ENCODE measurements at places on chromosomes 12 and 14.
A peak's percentile ranks its signal among the peaks of the same experiment; 100 is the strongest.

GRCh38 chr12:106291342-106291741 is 11.2 kb upstream of the TCP11L2 start:
- DNase-seq: no peak

DNA sequence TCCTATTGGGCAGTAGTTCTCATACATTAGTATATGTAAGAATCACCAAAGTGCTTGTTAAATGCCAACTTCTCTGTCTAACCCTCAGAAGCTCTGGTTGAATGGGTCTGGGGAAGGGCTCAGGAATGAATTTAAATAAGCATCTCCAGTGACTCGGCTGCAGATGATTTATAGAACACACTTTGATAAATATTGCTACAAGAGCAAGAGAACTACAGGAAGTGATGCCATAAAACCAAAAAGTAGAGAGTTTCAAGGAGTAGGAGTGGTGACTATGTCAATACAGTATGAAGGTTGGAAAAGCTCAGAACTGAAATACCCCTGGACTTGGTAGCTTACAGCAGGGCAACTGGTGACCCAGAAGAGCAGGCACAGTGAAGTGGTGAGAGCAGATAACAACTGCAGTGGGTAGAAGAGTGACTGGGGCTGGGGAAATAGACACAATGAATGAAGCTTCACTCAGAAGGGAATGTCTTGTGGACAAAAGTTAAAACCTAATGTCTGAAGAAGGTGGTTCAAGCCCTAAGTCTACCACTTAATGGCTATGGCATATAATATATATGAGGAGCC is 8.0 kb upstream of the PLEKHA5 start:
- no peak for DNase-seq

GRCh38 chr14:89408907-89409700 is 7.9 kb downstream of the FOXN3 start:
- no peak for DNase-seq

DNA sequence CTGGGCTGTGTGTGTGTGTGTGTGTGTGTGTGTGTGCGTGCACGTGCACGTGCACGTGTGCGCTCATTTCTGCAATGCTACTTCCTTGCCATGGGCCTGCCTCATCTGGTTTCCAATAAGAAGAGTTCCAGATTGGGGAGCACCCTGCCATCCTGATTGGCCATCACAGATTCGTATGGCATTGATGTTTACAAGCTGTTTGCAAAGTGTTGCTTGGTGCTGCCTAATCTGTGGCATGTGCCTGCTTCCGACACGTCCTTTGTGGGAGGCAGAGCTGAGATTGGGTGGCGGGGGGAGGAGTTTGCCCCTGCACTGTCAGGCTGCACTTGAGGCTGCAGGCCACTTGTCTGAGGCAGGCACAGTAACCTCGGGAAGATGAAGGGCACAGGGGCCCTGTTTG is 39.2 kb downstream of the SAMD4A start:
- no peak for DNase-seq

GRCh38 chr12:107372229-107372658 is 278.9 kb upstream of the CRY1 start:
- DNase-seq: peak; percentile 41

DNA sequence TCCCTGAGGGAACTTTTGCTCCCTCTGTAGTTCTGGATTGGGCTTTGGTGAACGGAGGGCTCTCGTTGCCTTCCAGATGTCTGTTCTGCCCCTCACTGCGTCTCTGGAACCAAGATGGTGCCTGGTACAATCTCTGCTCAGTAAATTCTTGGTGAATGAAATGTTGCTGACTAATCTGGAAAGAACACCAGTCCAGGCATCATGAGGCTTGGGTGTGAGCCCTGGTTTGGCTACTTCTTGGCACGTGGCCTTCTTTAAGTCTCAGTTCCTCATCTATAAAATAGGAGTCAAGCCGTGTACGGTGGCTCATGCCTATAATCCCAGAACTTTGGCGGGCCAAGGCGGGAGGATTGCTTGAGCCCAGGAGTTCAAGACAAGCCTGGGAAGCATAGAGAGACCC is 4.3 kb downstream of the HHIPL1 start:
- DNase-seq: no peak

- no peak for DNase-seq
Measured at GRCh38 chr12:112121780-112122565, 3.4 kb upstream of the TRAFD1 start.

DNA sequence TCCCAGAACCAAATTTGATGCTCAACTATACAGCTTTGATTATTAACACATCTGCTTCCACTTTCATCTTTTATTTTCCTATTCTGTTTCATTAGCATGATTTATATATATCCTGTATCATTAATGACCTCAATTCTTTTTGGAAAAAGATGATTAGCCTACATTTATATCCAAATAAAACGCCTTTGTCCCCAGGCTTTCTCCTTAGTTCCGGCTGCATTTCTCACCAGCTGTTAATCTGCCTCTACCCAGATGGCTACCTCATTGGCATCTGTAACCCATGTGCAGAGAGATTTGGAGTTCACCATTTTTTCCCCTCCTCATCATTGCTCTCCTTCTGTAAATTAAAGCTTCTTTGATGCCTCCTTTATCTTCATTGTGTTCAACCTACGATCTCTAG is 336.8 kb upstream of the RGS6 start:
- DNase-seq: no peak

DNA sequence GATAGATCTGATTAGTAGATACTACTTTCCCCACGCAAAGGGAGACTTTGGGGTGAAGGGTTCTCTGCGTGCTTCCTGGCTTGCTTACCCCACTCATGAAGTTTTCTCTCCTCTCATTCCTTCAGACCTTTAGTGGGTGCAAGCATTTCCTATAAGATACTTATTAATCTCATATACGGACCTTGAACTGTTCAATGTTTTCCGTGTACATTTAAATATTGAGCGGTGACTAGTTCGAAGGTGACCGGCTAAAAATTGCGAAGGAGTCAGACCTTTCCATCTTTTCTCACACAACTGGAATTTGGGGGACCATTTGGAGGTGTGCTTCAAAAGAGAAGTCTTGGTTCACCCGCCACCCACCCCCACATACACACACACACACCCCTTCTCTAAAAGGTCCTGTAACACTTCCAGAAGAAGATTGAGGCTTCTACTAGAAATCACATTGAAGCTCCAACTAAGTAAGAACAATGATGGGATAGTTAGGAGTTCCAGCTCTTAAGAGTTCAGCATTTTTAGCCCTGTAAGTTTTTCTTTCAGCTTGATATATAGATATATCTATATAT is 6.1 kb upstream of the FOXG1 start:
- DNase-seq: no peak

DNA sequence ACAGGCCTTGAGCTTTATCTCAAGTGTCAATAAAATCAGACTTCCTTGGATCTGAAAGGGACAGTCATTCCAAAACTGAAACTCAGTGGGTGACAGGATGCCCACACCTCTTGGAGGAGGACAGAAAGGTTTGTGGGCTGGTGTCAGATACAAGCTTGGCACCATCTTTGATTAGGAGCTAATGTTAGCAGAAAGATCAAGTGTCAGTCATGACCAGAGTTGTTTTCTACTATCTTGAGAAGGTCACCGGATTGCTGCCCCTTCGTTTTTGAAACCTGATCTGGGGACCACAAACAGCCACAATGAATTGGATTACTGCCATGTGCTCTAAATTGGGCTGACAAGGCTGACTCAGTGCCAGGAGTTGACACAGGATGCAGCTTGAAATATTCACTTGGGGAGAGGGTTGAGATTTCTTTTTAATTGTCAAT is 88.3 kb downstream of the OTOGL start:
- DNase-seq: no peak

- DNase-seq: no peak
Measured at GRCh38 chr12:108302403-108303311, 36.5 kb downstream of the CMKLR1 start.

- no peak for DNase-seq
Measured at GRCh38 chr12:56699020-56699661, 11.1 kb upstream of the PTGES3 start.

DNA sequence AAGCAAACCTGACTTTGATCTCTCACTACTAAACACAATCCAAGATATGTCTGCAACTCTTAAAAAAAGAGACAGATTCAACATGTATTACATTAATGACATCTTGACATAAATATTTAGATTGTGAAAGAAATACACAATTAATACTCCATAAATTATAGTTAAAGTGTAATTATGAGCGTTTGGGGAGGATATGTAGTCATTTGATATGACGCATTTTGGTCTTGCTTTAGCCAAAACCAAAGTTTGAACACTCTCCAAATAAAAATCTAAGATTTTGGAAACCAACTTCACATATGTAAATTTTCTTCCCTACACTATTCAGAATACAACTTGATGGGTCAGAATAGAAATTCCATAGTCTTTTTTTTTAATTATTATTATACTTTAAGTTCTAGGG is 1257.6 kb downstream of the SLC16A7 start:
- no peak for DNase-seq

DNA sequence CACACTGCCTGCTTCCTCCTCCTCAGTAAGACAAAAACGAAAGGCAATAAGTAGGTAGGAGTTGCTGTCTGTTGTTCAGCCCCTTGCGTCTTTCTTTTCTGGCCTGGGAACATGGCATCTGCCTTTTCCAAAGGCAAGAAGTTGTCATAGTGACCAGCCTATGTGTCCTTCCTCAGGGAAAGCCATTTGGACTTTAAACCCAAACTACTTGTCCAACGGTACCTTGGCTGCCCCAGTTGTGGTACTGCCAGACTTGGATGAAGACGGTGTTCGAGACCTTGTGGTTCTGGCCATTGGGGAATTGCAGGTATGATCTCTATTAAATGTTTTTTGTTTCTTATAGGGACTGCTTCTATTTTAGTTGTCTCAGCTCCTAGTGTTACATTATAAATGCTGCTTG is 18.5 kb downstream of the FAM234B start:
- no peak for DNase-seq

- no peak for DNase-seq
Measured at GRCh38 chr14:24815543-24815942, 181.6 kb upstream of the GZMB start.

DNA sequence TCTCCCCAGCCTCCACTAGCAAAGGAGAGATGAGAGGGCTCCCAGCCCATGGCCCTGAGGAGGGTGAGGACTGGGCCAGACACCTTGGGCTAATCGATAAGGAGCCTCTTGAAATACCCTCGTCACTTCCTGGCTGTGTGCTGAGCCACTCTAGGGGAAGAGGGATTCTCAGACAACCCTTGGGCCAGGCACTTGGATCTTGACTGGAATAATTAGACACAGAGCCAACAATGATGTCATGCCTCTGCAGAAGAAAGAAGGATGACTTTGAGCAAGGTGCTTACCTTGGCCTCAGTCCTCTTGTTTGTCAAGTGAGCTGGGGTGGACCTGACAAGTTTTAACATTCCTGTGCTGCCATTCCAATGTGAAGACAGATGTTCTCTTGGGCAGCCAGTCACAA is 83.1 kb downstream of the LRRC74A start:
- no peak for DNase-seq

- no peak for DNase-seq
Measured at GRCh38 chr14:66442953-66443571, 43.1 kb upstream of the CCDC196 start.

DNA sequence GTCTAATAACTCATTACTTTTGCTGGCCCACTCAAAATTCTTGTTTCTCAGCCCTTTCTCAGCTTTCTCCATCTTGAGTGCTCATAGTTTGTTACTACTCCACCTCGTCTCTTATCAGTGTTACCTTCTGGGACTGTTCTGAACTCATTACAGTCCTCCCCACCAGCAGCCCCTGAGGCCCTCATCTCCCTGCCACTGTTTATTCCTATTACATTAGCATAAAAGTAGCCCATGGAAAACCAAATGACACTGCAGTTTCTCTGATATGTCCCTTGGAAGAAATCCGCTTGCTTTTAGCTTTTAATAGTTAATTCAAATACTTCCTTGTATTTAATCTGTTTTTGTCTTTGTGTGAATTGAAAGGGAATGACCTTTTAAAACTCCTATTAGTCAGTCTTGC is 7.6 kb downstream of the AKAP6 start:
- no peak for DNase-seq

- DNase-seq: no peak
Measured at GRCh38 chr12:72075401-72075800, 136.8 kb downstream of the TPH2 start.

DNA sequence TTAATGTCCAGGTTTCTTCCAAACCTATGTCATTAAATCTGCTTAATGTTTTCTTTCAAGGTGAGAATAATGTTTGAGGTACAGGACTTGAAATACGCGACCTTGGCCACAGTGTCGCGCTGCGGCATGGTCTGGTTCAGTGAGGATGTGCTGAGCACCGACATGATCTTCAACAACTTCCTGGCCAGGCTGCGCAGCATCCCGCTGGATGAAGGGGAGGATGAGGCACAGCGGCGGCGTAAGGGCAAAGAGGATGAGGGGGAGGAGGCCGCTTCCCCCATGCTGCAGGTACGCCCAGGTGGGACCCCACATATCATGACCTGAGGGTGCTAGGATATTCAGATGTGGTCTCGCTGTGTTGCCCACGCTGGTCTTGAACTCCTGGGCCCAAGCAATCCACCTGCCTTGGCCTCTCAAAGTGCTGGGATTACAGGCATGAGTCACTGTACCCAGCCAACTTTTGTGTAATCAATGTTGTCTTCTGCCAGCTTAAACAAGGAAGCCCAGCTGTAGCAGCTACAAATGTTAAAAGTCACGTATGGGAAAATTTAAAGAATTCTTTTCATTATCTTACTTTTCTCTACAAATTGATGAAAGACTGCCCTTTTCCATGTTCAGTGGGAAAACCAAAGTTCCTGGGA is 50.8 kb downstream of the DYNC1H1 start:
- DNase-seq: no peak

GRCh38 chr12:24222968-24223367 is 273.5 kb upstream of the SOX5 start:
- no peak for DNase-seq

DNA sequence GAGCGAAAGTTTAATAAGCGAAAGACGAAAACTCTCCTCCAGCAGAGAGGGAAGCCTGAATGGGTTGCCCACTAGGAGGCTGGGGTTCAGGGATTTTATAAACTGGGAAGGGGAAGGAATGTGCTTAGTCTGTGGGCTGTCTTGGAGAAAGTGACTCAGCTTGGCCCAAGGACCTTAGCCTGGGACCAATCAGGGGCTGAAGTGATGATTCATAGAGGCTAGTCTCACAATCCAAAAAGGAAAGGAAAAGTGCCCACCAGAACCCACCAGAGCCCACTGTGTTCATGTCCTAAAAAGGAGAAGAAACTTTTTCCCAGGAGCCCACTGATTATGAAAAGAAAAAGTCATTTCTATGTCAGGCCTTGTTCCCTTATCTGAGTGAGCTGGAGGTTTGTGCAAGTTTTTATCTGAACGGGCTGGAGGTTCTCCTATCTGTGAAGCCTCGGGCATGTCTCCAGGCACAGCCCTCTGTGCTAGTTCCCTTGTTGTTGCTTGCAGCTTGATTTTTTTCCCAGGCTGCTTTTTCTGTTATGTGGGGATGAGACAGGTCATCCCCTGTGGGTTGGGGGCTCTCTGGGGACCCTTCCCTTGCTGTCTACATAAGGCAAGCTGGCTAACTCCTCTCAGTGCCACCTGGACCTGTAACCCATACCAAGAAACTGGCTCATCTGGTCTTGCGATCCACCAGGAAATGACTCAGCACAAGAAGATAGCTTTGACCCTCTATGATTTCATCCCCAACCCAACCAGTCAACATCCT is 8.3 kb upstream of the GOLGA5 start:
- no peak for DNase-seq
